CD4-positive, alpha-beta T cell treated with Interleukin-12 subunit alpha and Interleukin-12 subunit beta, for 1 hour (primary cell): ENCODE measurements at places on chromosomes 12 and 14.

GRCh38 chr14:71694591-71695530, 237.4 kb upstream of the RGS6 start:
- no peak for DNase-seq

- DNase-seq, result no peak
These were observed 5.6 kb upstream of the NPAS3 start for GRCh38 chr14:32932914-32933628.

GRCh38 chr14:102825307-102826095, 48.3 kb downstream of the TRAF3 start:
- DNase-seq, result no peak

- DNase-seq, result no peak
These were observed 1.6 kb downstream of the AGAP2 start for GRCh38 chr12:57736741-57737466.

GRCh38 chr14:74326369-74327152, 21.7 kb upstream of the VRTN start:
- no peak for DNase-seq

DNA sequence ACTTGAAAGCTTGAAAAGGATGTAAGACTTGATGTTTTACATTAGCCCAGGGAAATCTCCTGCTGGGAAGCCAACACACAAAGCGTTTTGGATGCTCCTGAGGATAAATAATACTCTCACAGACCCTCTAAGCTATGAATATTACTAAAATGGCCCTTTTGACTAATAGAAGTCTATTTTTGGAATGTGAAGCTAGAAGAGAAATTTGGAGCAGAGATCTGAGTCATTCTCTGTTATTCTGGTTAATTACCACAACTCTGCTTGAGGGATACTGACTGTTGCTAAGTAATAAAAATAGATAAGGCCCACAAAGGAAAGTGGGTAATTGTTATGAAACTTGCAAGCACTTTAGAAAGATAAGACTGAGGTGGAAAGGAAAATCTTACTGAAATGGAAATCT, 346.2 kb upstream of the STXBP6 start:
- DNase-seq, result no peak

GRCh38 chr14:106843951-106844483, 1317.6 kb downstream of the TMEM121 start:
- peak; percentile 38 for DNase-seq

DNA sequence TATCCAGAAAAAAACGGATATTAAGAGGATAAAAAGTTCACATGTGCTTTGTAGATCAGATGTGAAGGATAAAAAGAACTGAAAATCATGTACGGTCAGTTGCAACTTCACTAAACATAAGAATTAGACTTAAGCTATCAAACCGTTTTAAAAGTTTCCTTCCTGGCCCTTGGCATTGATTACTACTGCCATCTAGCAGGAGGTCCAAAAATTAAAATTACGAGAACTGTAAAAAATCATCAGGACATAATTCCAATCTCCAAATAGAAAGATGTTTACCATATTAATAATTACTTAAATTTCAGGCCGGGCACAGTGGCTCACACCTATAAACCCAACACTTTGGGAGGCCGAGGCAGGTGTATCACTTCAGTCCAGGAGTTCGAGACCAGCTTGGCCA, 7.9 kb downstream of the WDR89 start:
- DNase-seq, result no peak

- no peak for DNase-seq
These were observed 37.6 kb upstream of the TSPAN8 start for GRCh38 chr12:71195338-71195896.

GRCh38 chr12:106757623-106758348, 16.7 kb upstream of the RIC8B start:
- DNase-seq, result no peak

GRCh38 chr14:59500732-59501131, 16.4 kb downstream of the JKAMP start:
- DNase-seq, result no peak

DNA sequence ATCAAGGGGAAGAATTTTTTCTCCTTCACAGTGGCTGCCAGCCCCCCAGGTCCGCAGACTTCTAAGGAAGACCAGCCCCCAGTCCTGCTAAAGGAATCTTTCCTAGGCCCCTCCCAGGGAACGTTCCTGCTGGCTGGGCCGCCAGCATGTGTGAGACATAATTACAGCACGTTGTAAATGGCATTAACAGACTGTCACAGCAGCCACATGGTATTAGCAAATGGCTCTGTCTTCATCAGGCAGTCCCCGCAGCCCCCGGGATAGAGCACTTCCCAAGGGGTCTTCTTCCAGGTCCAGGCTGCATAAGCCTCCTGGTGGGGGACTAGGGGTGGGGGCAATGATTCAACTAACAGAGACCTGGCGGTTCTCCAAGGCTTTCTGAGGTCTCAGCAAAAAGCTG, 34.9 kb upstream of the FAM222A start:
- DNase-seq, result no peak

DNA sequence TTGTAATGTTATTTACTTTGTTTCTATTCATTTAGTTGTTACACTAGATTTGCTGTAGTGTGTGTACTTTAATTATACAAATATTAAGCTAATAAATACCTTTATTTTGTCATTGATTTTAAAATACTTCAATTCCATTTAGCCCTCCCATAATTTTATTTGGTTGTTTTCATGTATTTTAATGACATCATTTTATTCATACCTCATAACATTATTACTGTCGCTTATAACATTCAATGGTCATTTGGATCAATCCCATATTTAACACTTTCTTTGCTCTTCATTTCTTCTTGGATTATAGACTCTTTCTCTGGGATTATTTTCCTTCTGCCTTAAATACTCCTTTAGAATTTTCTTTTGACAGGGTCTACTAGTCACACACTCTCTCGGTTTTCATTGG, 86.6 kb upstream of the CAND1 start:
- DNase-seq, result no peak

DNA sequence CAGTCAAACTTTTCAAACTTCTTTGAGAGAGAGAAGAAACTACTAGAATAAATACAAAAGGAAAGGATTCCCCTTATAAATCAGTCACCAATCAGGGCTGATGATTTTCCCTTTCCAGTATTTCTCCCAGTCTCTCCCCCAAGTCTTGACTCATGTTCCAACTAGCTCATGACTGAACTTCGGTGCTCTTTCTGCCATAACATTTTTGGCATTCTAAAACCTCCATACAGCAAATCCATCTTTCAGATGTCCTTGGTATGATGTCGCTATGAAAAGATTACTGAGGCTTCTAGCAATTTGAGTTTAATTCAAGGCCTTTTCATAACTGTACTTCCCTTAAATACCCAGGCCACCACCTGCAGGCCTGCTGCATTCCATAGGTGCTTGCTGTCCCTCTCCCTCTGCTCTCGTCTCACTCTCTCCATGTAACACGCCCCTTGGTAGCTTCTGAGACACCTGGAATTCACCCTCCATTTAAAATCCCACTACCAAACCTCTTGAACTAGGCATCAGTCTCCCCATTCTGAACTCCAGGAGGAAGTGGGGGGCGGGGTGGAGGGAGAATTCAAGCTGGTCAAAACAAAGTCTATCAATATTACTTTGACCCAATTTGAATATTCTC, 2.4 kb downstream of the PRKD1 start:
- DNase-seq, result no peak

GRCh38 chr12:5379749-5380496, 52.0 kb upstream of the NTF3 start:
- no peak for DNase-seq

DNA sequence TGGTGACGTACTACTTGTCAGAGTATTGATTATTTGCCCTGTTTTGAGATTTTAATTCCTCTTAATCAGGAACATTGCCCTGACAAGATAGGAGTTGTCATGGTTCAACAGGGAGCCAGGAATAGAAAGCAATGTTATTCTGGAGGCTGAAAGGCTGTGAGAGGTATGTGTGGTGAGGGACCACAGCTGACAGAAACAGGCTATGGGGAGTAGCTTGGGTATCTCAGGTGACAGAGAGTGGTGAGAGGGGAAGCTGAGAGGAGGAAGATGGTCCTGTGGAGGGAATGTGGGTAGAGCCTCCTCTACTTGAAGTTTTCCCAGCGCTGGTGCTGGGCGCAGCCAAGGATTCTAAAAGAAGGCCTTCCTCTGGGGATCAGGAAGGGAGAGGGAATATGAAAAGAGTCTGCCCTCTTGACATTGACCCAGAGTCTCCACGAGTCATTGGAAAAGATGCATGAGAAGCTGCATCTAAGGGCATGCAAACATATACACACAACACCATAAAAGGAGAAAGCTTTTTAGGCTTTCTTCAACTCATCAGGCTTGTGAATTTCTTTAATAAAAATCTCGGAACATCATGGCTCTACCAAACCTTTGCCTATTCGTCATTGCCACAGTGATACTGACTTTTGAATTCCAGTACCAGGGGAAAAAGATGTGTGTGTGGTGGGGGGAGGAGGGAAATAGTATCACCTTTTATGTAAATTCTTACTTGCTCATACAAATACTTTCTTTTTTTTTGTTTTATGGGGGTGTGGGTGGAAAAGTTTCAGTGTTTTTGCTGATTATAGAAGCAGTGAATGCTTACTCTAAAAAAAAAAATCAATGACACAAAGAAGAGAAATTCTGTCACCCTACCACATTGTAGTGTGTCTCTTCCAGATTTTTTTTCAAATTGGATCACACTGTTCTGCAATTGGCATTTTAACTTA, 39.9 kb upstream of the DHRS7 start:
- no peak for DNase-seq

- no peak for DNase-seq
These were observed 68.3 kb downstream of the FOXN3 start for GRCh38 chr14:89348722-89349121.

DNA sequence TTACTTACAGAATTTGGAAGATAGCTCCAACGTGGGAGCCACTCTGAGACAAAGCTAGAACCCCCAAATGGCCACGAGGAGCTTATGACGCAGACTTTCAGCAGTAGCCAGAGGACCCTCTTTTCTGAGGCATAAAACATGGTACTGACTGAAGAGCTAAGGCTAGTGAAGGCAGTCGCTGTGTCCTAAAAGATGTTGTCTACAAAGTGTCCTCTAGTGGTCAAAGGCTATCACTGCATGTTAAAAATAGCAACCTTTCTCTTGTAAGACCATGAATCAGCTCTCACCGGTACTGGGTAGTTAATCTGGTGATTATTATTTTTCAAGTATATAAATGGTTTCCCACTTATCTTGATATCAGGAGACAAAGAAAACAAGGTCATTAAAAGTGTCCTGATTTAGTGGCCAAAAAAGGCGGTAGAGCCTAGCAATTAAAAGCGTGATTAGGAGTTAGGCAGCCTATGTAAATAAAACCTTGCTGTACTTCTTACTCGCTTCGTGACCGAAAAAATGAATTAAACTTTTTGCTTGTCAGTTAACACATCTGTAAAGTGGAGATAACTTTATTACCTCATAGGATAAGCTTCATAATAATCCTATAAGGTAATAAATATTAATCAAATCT, 47.0 kb upstream of the LGR5 start:
- DNase-seq, result peak; percentile 10

GRCh38 chr12:80422550-80422949, 21.5 kb upstream of the PTPRQ start:
- no peak for DNase-seq

- DNase-seq, result no peak
These were observed 23.1 kb downstream of the TTC6 start for GRCh38 chr14:37618498-37619028.

DNA sequence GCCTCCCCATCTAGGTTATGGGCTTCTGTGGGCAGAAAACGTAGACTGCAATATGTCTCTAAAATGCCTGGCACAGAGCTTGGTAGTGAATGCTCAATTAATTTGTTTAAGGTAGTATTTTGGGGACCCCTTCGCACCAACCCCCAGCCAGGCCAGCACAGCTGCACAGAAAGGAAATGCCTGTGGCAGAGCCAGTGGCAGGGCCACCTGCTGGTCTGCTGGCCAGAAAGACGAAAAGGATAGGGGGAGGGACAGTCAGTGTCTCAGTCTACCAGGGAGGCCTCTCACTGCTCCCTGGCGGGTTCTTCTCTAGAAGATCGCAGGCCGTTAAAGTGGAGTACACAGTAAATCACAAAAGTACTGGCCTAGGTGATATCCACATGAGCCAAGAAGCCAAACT, 3.5 kb downstream of the RAB15 start:
- no peak for DNase-seq

DNA sequence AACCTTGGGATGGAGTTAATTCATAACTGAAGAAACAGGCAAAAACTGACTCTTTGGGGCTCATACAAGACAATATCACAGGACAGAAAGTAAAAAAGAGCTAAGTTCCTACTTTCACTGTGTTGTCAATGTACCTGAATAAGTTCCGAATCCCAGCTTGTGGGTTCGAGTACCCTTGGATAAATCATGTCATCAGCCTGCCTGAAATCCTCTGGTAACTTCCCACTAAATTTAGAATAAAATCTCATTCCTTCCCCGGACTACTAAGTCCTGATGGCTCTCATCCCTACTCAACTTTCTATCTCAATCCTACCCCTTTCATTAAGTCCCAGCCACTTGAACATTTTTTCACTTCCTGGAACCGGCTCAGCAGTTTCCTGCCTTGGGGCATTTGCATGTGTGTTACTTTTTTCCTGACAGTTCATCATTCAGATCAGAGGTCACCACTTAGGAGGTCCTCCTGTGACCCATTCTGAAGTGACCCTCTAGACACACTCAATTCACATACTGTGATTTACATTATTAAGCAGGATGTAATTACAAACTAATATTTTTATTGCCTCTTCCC, 12.7 kb downstream of the ERP29 start:
- no peak for DNase-seq

DNA sequence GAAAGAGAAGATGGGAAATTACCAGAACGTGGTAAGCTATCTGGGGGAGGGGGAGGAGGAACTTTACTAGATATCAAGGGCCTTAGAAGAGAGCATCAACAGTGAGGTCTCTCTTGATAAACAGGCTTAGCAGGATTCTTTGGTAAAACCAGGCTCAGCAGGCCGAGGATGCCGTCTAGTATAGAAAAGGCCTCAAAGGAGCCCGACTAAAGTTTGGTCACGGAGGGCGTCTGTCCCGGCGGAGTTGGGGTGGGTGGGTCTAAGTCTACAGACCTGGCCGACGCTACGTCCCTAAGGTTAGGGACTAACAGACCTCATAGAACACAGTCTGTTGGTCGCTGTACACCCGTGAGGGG, 538 bp upstream of the TIGAR start:
- no peak for DNase-seq

GRCh38 chr14:102875652-102876051, 46.8 kb upstream of the AMN start:
- DNase-seq, result no peak

DNA sequence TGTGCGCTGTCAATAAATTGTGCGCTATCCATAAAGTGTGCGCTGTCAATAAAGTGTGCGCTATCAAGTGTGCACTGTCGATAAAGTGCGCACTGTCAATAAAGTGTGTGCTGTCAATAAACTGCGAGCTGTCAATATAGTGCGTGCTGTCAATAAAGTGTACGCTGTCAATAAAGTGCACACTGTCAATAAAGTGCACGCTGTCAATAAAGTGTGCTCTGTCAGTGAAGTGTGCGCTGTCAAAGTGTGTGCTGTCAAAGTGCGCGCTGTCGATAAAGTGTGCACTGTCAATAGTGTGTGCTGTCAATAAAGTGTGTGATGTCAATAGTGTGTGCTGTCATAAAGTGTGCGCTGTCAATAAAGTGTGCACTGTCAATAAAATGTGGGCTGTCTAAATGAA, 2.9 kb upstream of the CHGA start:
- DNase-seq, result no peak
